ENCODE measurements at places on chromosomes 16 and 17. TPM values are rescaled to one million over a fixed set of nuclear protein-coding genes. Genes with fewer than 3 reads are reported as not detected.

DNA sequence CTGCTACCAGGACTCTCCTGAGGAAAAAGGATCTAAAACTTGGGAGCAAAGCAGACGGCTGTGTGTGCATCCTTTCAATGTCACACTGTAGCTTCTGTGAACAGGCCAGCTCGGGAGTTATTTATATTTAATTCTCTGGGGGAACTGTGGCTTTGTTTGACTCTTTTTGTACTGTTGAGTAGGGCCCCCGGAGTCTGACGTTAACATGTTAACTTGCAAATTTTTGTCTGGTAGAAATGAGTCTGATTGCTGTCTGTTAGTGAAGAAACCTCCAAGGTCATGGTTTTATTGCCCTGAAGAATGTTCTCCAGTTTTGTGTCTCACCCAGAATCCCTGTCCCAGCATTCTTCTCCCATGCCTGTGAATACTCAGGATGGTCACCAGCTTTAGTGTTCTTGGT, 14.2 kb upstream of the KCNG4 start:
- no peak for DNase-seq

DNA sequence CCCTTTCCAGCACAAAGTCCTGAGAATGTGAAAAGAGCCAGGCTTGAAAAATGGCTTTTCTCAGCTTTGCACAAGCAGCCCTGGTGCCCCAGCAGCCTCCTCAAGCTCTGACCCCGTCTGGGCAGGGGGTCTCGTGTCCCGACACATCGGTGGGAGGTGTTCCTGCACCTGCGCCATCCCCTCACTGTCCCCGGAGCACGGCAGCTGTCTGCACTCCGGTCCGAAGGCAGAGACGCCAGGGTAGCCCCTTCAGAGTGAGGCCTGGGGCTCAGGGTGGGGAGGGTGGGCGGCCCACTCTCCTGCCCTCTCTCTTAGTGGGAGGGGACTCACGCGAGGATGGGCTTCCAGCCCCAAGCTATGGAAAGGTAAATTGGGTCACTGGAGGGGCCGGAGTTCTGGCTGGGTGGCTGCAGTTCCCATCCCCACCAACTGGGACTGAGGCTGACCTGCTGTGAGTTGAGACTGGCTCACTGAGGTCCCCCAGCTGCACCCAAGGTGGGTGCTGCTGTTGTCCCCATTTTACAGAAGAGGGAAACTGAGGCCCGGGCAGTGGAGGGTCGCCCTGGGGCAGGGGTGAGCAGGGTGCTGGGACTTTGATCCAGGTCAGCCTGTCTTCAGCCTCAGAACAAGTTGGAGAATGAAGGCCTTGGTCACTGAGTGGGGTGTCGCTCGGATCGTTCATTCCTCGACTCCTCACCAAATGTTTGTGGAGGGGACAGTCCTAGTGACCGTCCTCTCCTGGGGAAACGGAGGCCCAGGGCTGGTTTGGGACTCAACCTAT, 2.3 kb upstream of the BAIAP3 start:
- DNase-seq = no peak

TBC1D3G gene
- not detected for total RNA-seq

DNA sequence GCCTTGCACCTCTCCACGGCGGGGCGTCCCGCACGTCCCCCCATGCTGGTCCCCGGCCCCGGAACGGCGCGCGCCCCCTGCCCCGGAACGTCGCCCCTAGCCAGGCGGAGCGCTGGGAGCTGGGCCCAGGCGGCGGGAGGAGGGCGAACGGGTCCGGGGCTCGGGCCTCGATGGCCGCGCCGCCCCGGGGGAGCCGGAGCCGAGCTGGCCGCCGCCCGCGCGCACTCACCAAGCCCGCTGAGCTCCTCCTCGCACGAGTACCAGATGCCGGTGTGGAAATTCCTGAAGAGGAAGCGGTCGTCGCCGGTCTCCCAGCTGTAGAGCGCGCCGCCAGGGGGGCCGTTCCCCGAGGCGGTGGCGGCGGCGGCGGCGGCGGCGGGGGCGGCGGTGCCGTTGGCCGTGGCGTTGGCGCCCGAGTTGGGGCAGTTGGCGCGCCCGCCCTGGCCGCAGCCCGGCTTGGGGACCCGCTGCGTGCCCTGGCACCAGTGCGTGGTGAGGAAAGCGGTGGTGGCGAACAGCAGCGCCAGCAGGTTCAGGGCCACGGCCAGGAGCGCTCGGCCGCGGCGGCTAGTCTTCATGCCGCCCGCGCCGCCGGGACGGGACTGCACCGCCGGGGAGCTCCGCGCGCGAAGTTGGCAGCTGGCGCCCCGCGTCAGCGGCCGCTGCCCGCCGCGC, 530 bp downstream of the GSG1L start:
- no peak for DNase-seq

DNA sequence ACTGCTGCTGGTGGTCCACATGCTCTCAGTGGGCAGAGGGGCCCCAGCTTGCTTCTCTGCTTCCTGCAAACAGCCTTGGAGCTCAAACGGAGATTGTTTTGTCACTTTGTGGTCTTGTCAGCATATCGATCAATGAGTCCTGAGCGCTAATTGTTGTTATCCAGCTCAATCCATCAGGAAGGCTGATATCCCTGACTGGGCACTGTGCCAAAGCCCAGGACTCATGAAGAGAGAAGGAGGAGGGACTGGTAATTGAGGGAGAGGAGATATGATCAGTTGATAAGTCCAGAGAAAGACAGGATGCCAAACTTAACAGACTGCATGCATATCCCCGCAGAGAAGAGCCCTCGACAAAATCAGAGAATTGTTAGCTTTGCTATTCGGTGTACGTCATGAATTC, 58.6 kb upstream of the DNAH9 start:
- DNase-seq = no peak

DNA sequence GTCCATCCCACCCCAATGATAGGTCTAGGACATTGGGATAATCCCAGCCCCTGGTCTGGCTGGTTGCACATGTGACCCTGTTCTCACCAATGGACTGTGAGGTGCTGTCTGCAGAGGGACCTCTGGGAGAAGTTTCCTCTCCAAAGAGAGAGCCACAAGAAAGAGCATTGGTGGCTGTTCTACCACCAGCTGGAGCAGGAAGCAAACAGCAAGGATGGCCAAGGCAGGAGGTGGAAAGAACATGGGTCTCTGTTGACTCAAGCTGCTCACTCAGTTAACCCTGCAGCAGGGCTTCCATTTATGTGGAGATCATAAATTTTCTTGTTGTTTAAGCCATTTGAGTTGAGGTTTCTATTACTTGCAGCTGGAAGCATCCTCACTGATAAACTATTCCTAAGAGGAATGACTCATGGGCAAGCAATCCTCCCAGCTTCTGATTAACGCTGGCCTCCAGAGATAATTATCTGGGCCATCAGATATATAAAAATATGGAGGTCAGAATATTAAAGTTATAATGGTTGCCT, 52.6 kb downstream of the CYB5B start:
- peak; percentile 82 for DNase-seq

DNA sequence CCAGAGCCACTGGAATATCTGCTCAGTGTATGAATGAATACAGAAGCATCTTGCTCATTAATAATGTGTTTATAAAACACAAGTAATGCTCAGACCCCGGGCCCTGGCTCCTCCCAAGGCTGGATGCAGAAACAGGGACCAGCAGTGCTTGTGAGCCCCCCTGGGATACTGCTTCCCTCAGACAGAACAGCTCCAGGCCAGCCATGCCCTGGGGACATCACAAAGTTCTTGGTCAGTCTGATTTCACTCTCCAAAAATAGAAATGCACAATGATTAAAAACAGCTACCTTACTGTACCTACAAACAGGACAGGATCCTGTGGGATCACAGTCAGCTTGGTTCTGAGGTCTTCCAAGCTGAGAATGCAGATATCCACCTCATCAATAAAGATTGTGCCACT, 68.2 kb downstream of the ABCC12 start:
- no peak for DNase-seq

ZNF385C gene
- total RNA-seq = 1.7 TPM

PIRT gene
- total RNA-seq = not detected

- no peak for DNase-seq
Observed at GRCh38 chr17:43395165-43395564, 3.6 kb upstream of the ARL4D start.

SGSM2 gene
- total RNA-seq = 62.0 TPM

HOXB6 gene
- 27.9 TPM for total RNA-seq

DNA sequence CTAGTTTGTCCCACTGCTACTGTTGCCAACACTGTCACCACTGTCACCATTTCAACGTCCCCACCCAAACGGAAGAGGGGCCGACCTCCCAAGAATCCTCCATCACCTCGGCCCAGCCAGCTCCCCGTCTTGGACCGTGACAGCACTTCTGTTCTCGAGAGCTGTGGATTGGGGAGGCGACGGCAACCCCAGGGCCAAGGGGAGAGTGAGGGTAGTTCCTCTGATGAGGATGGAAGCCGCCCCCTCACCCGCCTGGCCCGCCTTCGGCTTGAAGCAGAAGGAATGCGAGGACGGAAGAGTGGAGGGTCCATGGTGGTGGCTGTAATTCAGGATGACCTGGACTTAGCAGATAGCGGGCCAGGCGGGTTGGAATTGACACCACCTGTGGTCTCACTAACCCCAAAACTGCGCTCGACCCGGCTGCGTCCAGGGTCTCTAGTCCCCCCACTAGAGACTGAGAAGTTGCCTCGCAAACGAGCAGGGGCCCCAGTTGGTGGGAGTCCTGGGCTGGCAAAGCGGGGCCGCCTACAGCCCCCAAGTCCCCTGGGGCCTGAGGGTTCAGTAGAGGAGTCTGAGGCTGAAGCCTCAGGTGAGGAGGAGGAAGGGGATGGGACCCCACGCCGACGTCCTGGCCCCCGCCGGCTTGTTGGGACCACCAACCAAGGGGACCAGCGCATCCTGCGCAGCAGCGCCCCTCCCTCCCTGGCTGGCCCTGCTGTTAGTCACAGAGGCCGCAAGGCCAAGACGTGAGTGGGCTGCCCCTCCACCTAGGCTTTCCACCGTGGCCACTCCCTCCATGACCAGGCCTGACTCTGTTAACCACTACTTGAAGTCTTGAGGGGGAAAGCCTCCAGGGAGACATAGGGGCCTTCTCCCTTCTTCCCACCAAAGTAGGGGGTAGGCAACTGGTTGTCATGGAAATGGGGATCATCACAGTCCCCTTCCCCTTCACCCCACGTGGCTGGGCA, 9.0 kb upstream of the PHKG2 start:
- DNase-seq = no peak

ATAD5 gene
- 12.5 TPM for total RNA-seq

KRT13 gene
- total RNA-seq = 1,548 TPM

DNA sequence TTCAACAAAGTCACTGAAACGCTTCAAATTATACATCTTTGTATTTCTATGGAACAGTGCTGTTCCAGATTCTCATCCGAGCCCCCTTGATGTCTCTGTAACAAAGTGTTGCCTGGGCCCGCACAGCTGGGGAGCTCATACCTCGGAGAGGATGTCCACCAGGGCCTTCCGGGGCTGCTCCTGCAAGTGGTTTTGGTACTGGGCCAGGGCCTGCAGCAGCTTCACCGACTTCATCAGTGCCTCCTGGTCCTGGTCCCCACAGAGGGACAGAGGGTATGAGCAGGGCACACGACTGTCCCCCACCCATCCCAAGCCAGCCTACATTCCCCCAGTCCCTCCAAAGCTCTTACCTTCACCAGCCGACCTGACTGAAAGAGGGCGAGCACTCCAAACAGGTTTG, 1.5 kb downstream of the MYBBP1A start:
- DNase-seq = no peak

TRIM16 gene
- 213 TPM for total RNA-seq

- DNase-seq = no peak
Observed at GRCh38 chr16:31084584-31085302, 4.0 kb downstream of the PRSS53 start.

DNA sequence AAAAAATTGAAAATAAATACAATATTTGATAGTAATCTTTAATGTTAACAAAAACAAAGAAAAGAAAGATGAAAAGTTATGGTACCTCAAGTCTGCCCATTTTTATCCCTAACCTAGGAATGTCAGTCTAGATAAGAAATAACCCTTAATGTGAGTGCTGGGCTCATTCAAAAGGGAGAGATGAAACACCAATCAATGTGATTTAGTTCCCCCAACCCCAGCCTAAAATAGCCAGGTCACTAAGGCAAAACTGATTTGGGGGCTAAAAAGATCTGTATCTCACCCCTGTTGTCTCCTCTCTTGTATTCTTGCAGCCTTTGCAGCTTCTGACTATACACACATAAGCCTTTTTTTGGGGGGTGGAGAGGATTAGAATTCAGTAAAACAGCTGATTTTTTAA, 3.2 kb upstream of the IGF2BP1 start:
- DNase-seq = no peak

DNA sequence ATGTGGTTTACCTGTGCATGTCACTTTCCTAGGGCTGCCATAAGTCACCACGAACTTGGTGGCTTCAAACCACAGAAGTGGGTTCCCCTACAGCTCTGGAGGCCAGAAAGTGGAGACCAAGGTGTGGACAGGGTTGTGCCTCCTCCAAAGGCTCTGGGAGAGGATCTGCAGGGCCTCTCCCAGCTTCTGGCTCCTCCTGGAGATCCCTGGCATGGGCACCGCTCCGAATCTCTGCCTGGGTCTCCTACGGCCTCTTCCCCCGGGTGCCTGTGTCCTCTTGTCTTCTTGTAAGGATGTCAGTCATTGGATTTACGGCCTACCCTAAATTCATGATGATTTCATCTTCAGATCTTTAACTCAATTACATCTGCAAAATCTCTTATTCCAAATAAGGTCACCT, 2.5 kb upstream of the SRRM2 start:
- DNase-seq = no peak

- peak; percentile 85 for DNase-seq
Observed at GRCh38 chr16:84819644-84820304, at the start of gene CRISPLD2. Gene CRISPLD2 (plus strand): TSS chr16:84819985. CDS start chr16:84838496, 18,511 bp downstream.

DNA sequence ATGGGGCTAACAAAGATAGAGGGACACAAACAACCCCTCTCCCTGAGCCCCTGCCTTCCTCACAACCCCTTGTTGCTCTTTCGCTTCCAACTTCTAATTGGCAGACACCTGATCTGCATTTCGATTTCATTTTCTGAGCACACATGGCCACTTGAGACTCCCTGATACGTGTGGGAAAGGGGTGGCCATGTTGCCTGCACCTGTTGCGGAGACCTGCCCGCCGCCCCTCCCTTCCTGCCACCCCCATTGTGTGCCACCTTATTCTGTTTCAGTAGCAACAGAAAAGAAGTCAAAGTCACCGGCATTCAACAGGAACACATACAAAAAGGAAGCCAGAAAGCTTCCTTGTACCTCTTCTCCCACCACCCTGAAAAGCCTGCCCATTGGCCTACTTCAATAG, 254.7 kb upstream of the SOX9 start:
- no peak for DNase-seq

CFAP97D1 gene
- total RNA-seq = not detected

Data from PC-9 (cell line).